ENCODE measurements at places on chromosomes 7 and 10.

GRCh38 chr10:95474228-95475002 lies 86.8 kb downstream of the SORBS1 start:
- no peak for DNase-seq

DNA sequence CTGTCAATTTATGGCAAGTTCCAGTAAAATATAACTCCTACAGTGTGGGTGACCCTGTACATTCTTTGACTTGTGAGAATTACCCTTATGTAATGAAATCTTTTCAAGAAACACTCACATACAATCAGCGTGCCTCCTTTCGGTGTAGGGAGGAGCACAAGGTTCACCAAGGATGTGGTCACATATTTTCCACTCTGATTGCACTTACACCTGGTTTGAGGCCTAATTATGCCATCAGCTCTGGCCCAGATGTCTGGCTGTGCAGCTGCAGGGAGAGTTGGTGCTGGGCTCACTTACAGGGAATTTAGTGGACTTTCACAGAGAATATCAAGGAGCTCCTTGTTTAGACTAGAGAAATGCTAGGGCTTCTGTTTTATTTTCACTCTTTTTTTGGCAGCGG lies 146.0 kb upstream of the STEAP4 start:
- no peak for DNase-seq

DNA sequence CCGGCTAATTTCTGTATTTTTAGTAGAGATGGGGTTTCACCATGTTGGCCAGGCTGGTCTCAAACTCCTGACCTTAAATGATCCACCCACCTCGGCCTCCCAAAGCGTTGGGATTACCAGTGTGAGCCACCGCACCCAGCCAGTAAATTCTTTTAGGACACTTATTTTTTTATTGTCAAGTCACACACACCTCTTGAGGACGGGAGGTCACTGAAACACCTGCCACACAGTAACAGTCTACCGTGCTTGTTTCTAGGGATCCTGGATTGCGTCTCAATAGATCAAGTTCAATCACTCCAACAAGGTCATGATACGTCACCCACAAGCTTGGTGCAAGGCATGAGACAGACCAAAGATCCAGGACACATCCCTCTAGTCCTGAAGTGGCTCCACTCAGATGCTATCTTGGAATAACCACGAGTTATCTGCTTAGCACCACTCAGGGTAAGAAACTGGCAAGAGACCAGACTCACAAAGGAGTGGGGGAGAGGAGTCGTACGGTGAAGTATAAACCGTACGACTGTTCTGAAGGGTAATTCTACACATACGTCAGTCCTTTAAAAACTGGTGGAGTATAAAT lies 58.9 kb upstream of the NCAPG2 start:
- DNase-seq, result no peak

GRCh38 chr7:140544388-140544826 lies 65.1 kb upstream of the MKRN1 start:
- DNase-seq, result no peak

DNA sequence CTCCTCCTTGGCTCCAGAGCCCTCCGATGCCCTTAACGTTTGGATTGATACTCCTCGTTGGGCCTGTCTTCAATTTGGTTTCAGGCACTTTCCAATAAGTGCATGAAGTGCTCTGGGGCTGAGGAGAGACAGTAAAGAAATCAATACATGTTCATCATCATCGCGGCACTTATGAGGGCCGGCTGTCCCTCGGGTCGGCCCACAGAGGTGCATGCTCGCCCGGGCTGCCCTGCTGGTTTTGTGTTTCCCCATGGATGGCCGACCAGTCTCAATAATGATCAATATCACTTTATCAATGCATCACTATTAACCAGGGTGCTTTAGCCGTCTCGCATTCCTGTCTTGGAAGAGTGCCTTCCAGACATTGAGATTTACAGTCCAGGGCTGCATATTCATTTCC lies 154.2 kb downstream of the EBF3 start:
- no peak for DNase-seq

DNA sequence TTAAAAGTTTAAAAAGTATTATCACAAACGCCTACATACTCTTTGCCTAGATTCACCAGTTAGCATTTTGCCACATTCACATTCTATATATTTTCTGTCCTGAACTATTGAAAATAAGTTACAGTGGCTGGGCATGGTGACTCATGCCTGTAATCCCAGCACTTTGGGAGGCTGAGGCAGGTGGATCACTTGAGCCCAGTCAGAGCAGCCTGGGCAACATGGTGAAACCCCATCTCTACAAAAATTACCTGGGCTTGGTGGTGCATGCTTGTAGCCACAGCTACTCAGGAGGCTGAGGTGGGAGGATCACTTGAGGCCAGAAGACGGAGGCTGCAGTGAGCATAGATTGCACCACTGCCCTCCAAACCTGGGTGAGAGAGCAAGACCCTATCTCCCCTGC lies 5.3 kb downstream of the ARPC1A start:
- DNase-seq, result no peak

GRCh38 chr7:74104702-74105101 lies 21.1 kb downstream of the LIMK1 start:
- no peak for DNase-seq

DNA sequence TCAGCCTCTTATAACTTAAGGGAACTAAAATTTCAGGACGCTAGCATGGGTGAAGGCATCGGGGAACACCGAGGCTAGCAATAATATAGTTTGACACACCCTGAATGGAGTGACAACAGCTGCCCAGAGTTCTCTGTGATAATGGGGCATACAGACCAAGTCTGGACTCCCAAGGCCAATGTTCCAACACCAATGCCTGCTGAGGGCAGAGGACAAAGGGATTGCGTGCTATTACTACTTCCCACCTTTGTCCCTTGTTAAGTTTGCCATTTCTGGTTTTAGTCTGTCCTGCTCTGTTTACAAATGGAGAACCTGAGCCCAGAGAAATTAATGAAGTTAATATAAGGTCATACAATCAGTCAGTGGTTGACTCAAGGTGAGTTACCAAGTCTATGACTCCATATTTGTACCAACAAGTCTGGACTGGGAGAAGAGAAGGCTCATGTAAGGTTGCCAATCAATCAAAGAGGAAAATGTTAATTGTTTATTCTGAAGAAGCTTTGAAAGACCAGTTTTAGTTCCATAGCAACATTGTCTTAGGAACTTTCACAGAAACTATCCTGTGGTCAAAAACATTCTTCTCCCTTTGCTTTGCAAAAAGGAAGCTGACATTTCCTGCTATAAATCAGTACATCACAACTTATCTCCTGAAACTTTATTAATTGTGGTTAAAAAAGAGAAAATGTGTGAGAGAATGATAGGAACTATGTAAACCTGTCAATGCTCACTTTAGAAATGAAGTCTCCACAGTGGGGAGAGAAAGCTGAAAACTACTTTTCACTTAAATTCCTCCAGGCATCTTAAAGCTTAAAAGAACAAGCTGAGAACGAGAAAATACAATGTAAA lies 74.5 kb downstream of the CCDC6 start:
- no peak for DNase-seq

GRCh38 chr10:34489973-34490745 lies 324.9 kb downstream of the PARD3 start:
- DNase-seq, result no peak

DNA sequence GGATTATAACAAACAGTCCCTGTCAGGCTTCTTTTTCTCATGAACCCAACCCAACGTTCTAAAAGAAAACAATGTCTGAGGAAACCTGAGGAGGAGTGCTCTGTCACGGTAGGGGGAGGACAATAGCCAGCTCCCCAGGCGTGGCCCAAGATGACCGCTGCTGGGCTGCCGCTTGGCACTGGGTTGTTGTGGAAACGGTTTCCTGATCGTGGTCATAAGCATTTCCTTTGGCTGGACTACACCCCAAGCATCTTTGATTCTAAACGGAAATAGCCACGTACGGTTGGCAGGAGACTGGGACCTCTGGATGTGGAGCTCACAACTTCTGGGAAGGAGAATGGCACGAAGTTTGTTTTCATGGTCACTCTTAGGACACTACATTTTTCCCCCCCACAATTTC lies 30.4 kb upstream of the DMBT1 start:
- DNase-seq, result no peak

DNA sequence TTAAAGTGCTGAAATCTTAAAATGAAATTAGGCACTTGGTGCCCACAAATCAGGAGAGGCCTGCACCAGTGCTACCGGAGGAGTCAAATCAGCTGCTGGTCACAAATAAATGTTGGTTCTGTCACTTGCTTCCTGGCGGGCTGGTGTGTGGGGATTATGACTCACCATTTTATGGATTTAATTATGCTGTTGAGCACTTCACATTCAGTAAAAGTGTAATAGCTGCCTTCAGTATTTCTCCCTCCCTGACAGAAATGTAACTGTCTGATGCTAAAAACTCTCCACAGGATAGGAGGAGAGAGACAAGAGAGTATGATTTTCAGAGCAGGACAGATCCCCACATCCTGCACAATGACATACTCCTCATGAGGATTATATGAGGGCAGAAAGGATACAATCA lies 186.0 kb downstream of the JAZF1 start:
- no peak for DNase-seq

GRCh38 chr7:105268511-105269392 lies 120.0 kb downstream of the SRPK2 start:
- no peak for DNase-seq

DNA sequence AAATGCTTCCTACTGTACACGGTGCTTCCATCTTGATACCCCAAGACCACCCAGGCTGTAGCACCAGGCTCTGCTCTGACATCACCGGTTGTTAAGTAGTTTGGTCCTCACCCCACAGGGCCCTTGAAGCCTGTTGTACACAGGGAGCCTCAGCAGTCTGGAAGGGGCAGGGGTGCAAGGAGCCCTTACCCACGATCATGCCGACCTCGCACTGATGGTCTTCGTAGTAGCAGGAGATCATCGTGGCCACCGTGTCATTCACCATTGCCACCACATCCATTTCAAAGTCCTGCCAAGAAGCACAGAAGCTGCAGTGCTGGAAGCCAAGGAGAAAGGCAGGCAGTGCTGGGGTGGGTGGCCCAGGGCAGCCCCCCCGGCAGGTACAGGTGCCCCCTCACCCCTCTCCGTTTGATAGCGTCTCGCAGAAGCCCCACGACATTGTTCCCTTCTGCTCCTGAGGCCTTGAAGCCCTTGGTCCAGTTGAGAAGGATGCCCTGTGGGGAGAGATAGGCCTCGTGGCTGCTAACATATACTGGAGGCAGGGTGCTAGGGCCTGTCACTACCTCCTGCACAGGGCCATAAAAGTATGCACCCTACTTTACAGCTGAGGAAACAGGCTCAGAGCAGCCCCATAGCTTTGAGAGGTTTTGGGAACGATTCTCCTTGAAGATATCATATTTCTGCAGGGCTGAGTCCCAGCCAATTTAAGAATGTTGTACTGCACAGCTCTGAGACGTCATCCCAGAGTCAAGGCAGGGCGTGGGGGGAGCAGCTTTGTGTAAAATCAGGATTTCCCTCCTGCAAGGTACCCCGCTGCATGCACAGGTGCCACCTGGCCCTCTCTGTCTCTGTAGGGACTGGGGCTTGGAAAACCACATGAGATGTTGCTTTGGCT lies 8.7 kb upstream of the MYL7 start:
- no peak for DNase-seq

GRCh38 chr7:435630-436366 lies 83.8 kb downstream of the PDGFA start:
- no peak for DNase-seq
